ENCODE measurements at places on chromosomes 5 and 9. TPM values are rescaled to one million over a fixed set of nuclear protein-coding genes. Genes with fewer than 3 reads are reported as not detected.

- DNase-seq, result no peak
Measured at GRCh38 chr9:120434532-120434931, 145.4 kb downstream of the CDK5RAP2 start.

- DNase-seq, result no peak
Measured at GRCh38 chr9:105046907-105047741, 119.2 kb upstream of the ABCA1 start.

GRCh38 chr5:99945478-99946442 lies 589.4 kb upstream of the FAM174A start:
- no peak for DNase-seq

GARIN3 gene
- not detected for polyA plus RNA-seq

GRCh38 chr5:1883120-1883924 lies 597 bp upstream of the IRX4 start:
- DNase-seq, result no peak

SAXO1 gene
- polyA plus RNA-seq, result 0.22 TPM

DNA sequence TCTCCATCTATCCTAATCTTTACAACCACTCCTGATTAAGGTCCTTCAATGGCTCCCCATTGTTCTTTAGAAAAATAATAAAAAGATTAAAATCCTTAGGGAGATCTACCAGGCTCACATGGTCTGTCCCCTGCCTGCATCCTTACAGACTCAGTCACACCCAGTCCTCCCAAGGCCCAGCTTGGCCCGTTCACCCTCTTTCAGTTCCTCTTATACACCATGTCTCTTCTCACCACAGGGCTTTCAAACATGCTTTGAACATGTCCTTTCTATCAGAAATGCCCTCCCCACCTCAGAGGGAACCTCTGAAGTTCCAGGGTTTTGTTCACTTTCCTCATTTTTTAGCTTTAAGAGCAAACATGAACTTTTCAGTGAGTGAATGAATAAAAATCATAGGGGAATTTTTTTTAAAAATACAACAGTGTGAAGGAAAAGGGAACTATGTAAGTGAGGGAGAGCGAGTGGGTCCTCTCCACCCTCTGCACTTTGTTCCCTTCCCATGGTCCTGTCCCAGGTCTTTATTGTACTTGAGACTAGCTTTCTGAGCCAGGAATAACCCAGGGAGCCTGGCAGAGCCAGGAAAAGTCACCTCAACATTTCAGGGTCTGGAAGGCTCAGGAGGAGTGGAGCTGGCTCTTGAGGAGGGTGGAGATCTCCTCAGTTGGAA lies 55.3 kb downstream of the TRPC7 start:
- DNase-seq, result no peak

DNA sequence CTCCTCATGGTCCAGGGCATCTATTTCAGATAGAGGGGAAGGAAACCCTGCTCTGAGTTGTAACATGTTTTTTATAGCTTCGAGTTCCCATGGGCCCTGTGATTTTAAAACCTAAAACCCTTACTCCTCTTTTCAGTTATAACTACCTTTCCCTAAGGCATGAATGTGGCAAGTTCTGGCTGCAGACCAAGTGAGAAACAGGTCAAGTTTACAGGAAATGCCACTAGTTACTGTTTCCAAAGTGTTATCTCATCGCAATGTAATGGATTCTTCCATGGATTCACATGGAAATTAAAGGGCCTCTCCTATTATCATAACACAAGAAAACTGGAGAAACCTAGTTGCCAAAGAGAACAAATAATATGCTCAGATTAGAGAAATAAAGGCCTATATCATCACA lies 574.5 kb upstream of the GRAMD2B start:
- DNase-seq, result no peak

PCDH1 gene
- polyA plus RNA-seq, result 24.0 TPM

OR1L4 gene
- polyA plus RNA-seq, result not detected

- no peak for DNase-seq
Measured at GRCh38 chr5:17816944-17817343, 182.7 kb downstream of the TAF11L14 start.

ENG gene
- 96.4 TPM for polyA plus RNA-seq

- no peak for DNase-seq
Measured at GRCh38 chr9:95840074-95840473, 35.4 kb upstream of the ERCC6L2 start.

AK8 gene
- 4.4 TPM for polyA plus RNA-seq

DNA sequence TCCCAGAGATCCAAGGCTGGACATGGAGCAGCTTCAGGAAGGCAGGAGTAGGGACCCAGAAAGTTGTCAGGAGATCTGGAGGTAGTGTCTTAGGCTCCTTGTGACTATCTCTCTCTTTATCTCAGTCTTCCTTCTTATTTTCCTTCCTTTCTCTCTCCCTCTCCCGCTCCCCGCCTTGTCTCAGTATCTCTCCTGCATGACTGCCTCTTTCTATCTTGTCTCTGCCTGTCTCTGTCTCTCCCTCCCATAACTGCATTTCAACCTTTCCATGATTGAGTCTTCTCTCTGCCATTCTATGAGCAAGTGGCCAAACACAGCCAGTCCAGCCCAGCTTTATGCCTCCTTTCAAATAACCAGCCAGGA lies 61.0 kb upstream of the NEK6 start:
- no peak for DNase-seq

PHF19 gene
- 30.0 TPM for polyA plus RNA-seq

ANXA1 gene
- polyA plus RNA-seq, result 39.7 TPM

DNA sequence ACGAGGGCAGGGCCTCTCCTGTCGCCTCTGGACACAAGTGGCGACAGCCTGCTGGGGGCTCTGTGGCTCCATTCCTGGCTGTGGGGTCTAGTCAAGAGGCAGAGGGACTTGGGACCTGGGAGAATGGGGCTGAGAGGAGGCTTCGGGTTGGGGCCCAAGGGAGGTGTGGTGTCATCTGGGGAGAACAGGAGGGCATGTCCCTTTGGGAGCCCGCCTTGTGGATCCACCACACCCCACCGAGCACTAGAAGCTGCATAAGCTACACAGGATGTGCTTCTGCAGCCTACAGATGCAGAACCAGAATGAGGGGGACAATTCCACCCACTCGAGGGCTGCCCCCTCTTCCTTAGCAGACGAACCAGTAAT lies 3.9 kb upstream of the MAN1B1 start:
- DNase-seq, result no peak
